ENCODE measurements at places on chromosomes 5 and 9.
A peak's percentile ranks its signal among the peaks of the same experiment; 100 is the strongest.

DNA sequence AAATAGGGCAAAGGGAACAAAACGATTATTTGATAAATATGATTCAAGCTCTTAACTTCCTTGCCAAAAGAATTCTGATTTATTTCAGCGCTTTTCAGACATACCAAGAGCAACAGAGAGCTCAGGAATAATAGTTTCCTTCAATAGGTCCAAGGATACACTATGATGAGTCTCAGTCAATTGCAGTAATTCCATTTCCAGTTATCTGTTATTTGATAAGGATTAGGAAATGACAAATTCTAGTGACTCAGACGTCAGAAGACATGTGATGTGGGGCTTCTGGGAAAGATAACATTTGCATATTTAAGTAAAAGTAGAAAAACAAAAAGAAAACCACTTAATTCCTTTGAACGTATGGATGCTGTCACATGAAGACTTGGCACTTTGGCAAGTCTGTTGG lies 1250.8 kb upstream of the CDH18 start:
- DNase-seq = no peak

- DNase-seq = no peak
These were observed 26.9 kb downstream of the SRD5A1 start for GRCh38 chr5:6659941-6660684.

DNA sequence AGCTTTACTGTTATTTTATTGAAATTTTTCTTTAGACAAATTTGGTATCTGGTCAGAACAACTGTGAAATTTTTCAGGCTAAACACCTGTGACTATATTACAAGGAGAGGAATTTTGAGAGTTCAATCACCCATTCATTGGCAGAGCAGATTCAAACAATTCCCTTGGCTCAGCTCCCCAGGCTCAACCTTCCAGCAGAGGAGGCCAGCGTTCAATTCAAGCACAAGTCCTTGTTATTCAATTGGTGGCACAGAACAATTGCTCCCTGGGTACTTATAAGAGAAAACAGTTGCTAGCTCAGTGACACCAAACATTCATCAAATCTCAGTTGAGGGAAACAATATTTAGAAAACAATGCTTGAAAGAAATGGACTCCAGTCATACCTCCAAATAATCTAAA lies 83.3 kb downstream of the SUSD1 start:
- DNase-seq = peak; percentile 8

GRCh38 chr5:142324136-142324870 lies 518 bp downstream of the SPRY4 start:
- DNase-seq = no peak

- peak; percentile 23 for DNase-seq
These were observed 11.7 kb upstream of the OR13D1 start for GRCh38 chr9:104682642-104683041.

DNA sequence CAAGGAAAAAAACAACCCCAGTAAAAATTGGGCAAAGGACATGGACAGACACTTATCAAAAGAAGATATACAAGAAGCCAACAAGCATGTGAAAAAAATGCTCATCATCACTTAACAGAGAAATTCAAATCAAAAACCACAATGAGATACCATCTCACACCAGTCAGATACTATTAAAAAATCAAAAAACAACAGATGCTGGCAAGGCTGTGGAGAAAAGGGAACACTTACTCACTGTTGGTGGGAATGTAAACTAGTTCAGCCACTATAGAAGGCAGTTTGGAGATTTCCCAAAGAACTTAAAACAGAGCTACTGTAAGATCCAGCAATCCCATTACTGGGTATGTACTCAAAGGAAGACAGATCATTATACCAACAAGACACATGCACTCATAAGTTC lies 157.4 kb downstream of the EDIL3 start:
- DNase-seq = no peak

- no peak for DNase-seq
These were observed 475 bp downstream of the DDX31 start for GRCh38 chr9:132669319-132669697.

- no peak for DNase-seq
These were observed 106.1 kb downstream of the IRX1 start for GRCh38 chr5:3701694-3702093.

DNA sequence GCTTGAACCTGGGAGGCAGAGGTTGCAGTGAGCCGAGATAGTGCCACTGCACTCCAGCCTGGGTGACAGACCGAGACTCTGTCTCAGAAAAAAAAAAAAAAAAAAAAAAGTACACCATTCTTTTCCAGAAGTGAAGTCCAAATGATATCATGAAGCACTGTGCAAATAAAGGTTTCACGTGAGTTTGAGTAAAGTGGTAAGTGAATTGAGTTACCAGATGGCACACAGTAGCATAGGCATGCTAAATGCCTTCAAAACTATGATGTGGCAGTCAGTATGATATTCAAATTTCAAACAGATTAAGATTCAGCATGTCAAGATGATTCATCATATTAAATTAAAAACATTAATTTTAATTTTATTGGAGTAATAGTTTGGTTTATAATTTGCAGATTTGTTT lies 195.2 kb downstream of the TAF11L14 start:
- no peak for DNase-seq

DNA sequence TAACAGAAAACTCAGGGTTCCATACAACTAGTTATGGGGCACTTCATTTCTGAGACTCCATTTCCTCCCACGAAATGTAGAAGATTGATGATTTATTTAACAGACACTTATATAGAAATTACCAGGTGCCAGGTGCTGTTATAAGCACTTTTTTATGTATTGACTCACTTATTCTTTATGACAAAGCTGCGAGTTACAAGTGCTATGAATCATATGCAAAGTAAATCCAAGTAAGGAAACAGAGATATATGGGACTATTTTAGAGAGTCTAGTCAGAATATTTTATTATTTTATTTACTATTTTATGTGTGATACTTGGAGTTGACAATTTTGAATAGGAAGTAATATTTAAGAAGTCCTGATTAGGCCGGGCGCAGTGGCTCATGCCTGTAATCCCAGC lies 822.8 kb upstream of the C9orf72 start:
- no peak for DNase-seq
